PC-3 (cell line): ENCODE measurements at places on chromosomes 1 and 21. TPM values are rescaled to one million over a fixed set of nuclear protein-coding genes. Genes with fewer than 3 reads are reported as not detected.

GRCh38 chr1:19411612-19412011, 73.7 kb downstream of the CAPZB start:
- no peak for DNase-seq

DNA sequence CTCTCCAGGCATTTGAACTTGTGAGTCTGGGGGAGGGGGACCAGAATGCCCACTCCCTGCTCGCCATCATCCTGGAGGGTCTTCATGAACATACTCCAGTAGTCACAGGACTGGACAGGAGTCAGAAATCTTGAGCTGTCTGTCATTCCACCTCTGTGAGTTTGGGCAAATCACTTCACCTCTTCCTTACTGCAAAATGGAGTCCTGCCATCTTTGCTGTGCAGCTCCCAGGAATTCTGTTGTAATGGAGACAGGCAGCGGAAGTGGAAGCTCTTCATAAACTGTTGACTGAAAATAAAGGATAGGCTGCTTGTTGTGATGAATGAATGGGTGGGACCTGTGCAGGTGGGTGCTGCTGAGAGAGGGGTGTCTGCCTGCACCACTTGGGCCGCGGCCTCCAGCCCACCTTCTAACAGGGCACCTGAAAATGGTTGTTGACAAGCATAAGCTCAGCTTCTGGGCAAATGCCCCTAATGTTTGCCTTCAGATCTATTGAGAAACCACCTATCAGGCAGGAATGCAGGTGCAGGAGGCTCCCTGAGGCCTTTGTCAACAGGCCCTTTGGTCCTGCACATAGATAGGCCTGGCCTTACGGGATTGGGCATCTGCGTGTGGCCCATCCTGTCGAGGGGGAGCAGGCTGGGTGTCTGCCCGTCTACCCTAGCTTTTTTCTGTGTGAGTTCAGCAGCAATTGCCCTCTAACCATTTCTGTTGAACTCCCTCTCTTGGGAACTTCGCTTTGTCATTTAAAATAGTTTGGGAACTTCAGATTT, 321.0 kb downstream of the RPS6KC1 start:
- no peak for DNase-seq

SERINC2 gene
- total RNA-seq: 44.6 and 51.5 TPM in 2 replicates

HMCN1 gene
- 0.66 and 3.3 TPM in 2 replicates for total RNA-seq

TSPEAR gene
- 2.1 and 3.2 TPM in 2 replicates for total RNA-seq

- DNase-seq: no peak
Measured at GRCh38 chr1:112565800-112566199, 53.1 kb downstream of the ST7L start.

MARK1 gene
- total RNA-seq: 0.40 and 1.5 TPM in 2 replicates

DNA sequence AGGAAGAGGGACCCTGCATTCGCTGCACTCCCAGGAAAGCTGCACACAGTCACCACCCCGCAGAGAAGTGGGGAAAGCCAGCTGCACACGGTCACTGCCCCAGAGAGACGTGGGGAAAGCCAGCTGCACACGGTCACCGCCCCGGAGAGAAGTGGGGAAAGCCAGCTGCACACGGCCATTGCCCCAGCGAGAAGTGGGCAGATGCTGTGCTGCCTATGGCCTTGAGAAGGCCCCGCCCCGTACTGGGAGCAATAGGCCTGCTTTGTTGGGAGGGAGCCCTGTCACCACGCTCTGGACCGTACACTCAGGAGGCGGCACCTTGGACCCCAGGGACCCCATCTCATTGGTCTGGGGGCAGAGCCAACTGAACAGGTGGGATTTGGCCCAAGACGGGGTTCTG, 4.3 kb upstream of the GPR153 start:
- DNase-seq: no peak

DNA sequence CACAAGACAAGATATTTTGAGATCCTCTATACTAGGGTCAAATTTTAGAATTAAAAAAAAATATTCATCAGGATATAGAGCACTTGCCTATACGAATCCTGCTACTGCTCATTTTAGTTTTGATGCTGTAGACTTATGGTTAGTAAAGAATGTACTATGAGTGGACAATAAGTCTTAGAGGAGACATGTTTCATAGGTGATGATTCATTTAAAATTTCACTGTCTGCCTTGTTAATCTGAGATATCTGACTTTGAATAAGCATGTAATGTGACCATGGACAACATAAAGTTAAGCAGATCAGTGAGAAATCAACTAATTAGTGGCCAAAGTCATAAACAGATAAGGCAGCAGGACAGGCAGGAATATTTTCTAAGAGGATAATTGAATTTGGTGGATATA, 106.8 kb upstream of the HP1BP3 start:
- no peak for DNase-seq

DNA sequence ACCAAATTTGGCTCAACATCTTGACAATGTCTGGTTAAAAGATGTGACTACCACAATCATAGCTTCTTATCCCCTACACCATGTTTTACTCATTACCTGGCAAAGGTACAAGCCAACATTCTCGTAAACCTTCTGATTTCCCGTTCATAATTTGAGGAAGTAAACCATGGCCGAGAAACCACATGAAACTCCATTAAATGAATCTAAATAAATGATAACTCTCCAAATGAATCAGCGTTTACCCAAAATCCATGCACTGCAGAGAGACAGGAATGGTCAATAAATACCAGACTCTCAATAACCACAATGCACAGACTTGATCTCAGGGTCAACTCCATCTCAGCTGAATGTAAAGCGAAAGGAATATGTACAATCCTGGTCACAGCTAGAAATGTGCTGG, 125.2 kb downstream of the TYW3 start:
- DNase-seq: peak; percentile 78

GRCh38 chr1:187819086-187819485, 990.3 kb downstream of the PLA2G4A start:
- DNase-seq: no peak

DNA sequence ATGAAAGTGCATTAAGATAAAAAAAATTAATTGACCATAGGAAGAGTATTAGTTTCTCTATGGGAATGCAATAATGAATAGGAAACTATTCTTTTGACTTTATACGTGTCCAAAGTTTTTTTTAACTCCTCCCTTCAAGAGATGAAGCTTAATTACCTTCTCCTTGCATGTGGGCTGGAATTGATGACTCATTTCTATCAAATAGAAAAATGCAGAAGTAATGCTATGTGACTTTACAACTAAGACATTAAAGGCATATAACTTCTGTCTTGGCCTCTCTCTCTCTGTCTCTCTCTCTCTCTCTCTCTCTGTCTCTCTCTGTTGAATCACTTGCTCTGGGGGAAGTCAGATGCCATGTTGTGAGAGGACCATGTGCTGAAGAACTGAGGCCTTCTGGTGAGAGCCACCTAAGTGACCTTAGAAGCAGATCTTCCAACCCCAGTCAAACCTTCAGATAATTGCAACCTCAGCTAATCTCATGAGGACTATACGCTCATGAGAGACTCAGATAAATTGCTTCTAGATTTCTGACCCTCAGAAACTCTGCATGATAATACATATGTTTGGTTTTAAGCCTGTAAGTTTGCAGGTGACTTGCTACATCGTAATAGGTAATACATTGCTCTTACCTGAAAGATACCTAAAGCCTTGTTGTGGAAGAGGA, 414.2 kb downstream of the KCNT2 start:
- peak; percentile 33 for DNase-seq

DNA sequence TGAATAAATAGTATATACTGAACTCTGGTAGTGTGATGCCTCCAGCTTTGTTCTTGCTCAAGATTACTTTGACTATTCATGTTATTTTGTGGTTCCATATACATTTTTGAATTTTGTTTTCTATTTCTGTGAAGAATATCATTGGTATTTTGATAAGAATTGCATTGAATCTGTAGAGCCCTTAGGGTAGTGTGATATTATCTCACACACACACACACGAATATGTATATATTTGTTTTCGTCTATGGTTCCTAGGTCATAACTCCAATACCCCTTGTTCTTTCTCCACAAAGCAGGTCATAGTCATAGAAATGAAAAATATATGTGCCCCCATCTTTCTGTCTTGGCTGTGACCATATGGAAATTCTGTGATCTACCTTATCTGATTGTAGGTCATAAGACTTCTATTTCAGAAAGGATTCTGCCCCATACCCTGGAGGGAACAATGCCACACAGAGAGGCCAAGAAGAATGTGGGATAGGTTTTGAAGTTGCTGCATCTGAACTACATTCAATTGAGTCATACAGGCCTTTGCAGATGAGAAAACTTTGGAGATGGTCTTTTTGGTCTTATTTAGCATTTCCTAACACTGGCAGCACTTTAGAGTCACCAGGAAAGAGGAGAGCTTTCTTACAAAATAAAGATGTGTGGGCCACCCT, 32.0 kb upstream of the GBP5 start:
- no peak for DNase-seq

- no peak for DNase-seq
Measured at GRCh38 chr21:38041493-38041892, 125.2 kb upstream of the KCNJ6 start.

ESRRG gene
- total RNA-seq: 1.1 and 1.7 TPM in 2 replicates

DNA sequence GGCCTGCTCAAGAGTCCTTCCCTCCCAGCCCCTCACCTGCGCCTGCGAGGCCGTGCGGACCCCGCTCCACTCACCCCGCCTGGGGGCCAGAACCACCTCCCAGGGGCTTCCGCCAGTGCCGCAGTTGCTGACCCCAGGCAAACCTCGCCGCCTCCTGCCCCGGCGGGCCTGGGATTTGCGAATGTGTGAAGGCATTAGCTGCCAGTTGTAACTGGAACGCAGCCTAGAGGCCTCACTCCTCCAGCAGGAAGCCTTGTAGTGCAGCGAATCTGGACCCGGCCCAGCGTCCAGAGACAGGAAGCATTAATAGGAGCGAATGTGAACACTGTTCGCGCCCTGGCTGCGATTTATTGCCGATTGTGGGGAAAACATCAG, 140.9 kb upstream of the ARHGEF16 start:
- peak; percentile 29 for DNase-seq

SPRR2D gene
- total RNA-seq: not detected in 2 replicates

DNA sequence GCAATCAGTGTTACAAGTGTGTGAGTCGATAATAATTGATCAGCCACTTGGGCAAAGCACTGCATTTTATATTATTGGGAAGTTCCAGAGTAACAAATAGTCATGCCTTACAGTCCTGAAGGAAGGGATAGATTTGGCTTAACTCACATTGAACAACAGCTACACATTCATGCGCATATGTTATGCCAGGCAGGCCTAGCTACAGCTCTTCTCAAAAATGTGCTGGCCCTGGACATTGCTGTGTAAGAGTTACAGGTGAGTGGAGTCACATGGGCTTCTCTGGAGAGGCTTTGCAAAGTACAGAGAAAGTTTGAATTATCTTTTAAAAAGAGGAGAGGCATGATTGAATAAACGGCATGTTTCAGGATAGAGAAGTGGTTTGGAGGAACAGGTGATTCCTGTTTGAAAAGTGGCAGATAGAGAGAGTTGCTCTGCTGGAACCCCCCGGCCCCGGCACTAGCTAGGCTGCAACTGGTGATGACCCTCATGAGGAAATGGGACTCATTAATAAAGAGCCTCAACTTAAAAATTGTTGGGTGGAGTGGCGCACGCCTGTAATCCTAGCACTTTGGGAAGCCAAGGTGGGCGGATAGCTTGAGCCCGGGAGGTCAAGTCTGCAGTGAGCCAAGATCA, 200.6 kb downstream of the CRB1 start:
- no peak for DNase-seq

GRCh38 chr1:40092706-40093639, 4.1 kb downstream of the PPT1 start:
- DNase-seq: no peak

SMCP gene
- not detected in 2 replicates for total RNA-seq

GRCh38 chr1:55427606-55428005, 212.4 kb upstream of the USP24 start:
- DNase-seq: no peak

DNA sequence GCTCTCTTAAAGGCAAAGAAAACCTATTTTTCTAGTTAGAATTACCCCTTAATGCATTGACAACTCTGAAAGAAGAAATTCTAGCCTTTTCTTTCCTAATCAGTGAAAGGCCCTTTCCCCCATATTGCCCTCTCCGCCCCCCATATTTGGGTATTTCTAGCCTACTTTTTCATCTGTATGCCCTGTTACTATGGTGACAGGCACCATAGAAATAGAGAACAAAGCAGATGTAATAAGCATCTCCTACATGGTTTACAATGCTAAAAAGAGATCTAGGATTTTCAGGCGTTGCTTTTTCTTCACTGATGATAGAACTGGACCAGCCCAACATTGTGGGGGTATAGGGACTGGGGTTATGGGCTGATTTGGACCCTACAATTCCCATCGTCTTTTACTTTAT, 14.5 kb downstream of the LRRC8B start:
- no peak for DNase-seq
